ENCODE measurements at places on chromosomes 3 and 15.
A peak's percentile ranks its signal among the peaks of the same experiment; 100 is the strongest.

DNA sequence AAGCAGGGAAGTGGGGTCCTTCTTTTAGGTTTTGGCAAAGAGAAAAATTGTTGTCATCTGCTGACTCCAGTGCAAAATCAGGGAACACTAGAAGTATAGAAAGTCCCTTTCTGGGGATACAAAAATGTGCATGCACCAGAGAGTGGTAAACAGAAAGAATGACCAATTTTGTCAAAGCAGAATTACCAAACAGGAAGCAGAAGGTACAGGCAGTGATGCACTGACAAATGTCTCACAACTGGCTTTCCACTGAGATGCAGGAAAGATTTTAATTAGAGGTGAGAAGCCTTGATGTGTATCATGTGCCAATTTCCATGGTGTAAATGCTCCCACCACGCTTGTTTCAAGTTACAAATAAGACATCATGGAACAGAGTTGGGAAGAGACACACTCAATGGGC is 66.0 kb downstream of the TRIM69 start:
- DNase-seq: no peak

- DNase-seq: no peak
Observed at GRCh38 chr15:80769829-80770705, 9.1 kb upstream of the CEMIP start.

- DNase-seq: no peak
Observed at GRCh38 chr15:84103345-84103744, 132.2 kb upstream of the GOLGA6L4 start.

- no peak for DNase-seq
Observed at GRCh38 chr3:61222467-61222866, 28.8 kb downstream of the FHIT start.

DNA sequence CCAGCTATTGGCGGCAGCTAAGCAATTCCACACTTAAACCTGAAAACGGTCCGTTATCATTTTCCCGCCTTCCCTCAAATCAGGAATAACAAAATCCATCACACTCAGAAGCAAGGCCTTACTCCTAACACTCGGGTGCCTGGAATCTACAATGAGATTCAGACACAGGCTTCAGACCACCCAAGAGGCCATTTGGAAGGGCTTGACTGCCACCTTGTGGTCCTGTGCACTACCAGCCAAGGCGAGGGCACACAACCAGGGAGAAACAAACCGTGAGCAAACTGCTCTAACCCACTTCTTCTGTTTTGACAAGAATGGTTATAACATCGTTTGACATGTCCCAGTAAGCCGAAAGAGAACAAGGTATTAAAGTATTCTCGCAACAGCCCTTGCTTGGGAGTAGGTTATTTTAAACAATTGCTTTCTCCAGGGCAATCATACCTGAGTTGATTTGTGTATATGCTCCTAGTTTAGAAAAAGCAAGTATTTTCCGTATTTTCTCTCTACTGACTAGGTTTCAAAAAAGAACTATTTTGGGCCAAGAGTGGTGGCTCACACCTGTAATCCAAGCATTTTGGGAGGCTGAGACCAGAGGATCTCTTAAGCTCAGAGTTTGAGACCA is 40.1 kb upstream of the TAFA4 start:
- DNase-seq: peak; percentile 25

- no peak for DNase-seq
Observed at GRCh38 chr3:158863247-158863646, 61.4 kb downstream of the MFSD1 start.

GRCh38 chr3:119490153-119490552 is 8.2 kb upstream of the TIMMDC1 start:
- DNase-seq: no peak

DNA sequence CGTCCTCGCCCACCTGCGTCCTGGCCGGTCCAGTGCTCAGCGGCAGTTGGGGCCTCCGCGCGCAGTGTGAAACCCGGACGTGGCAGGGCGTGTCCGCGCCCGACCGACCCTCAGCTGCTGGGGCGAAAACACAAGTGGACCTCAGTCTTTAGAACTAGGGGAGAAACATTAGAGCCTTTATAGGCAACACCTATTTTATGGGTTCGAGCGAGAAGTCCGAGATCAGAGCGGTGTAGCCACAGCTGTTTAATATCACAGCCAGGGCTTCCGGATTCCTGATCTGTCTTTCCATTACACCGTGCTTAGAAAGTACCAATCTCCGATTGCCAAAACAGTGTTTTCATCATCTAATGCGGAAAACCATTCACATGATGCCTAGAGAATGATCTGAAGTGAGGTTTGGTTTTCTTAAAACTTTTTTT is 506 bp downstream of the RAD51 start:
- no peak for DNase-seq

DNA sequence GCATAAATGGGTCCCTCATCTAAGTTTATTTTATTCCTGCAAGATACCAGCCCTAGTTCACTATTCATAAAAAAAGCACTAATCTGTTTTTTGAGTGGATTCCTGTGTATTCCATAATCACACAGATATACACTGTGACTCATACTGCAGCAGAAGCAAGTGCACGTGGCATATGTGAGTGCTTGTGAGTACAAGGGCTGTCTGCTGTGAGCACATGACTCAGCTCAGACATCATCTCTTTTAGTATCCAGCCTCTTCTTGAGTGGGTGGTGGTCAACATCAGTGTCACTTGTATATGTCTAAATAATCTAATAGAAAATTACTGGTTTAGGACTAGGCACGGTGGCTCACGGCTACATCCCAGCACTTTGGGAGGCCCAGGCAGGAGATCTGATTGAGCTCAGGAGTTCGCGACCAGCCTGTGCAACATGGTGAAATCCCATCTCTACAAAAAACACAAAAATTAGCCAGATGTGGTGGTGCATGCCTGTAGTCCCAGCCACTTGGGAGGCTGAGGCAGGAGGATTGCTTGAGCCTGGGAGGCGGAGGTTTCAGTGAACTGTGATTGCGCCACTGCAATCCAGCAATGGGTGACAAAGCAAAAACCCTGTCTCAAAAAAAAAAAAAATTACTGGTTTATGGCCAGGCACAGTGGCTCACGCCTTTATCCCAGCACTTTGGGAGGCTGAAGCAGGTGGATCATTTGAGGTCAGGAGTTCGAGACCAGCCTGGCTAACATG is 49.8 kb downstream of the NIPA2 start:
- no peak for DNase-seq

GRCh38 chr15:96851613-96852012 is 521.1 kb downstream of the NR2F2 start:
- DNase-seq: no peak
